ENCODE measurements at places on chromosomes 3 and 15.

- DNase-seq: no peak
Measured at GRCh38 chr3:185912929-185913901, 24.6 kb downstream of the TRA2B start.

DNA sequence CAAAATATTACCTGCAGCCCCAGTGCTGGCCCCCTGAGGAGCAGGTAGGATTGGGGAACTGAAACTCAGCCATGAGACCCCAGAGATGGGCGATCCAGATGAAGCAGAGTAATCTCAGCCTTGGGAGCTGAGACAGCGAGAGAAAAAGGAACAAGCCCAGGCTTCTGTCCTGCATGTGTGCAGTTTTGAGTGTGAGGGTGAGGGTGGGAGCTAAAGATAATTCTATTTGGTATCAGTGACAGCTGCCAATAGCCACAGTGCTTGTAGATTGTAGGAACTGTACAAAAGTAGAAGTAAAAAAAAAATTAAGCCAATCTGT is 5.9 kb downstream of the ATP8B4 start:
- no peak for DNase-seq

- no peak for DNase-seq
Measured at GRCh38 chr3:39154280-39155021, 1.1 kb upstream of the CSRNP1 start.

DNA sequence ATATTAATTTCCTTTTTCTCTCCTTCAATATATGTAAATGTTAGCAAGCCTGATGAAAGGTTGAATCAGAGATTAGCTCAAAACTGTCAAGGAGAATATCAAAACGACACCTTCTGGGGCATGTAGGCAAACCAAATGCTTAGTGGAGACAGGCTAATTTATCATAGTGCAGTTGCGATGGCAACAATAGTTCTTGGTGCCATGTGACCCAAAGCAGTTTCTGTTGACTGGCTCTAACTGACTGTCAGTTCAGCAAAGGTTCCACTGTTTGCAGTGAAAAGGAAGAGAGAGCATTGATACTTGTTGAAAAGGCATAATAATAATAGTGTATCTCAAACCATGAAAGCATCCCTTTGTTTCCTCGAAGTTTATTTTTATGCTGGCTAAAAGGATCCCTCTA is 513.9 kb downstream of the NLGN1 start:
- DNase-seq: no peak

DNA sequence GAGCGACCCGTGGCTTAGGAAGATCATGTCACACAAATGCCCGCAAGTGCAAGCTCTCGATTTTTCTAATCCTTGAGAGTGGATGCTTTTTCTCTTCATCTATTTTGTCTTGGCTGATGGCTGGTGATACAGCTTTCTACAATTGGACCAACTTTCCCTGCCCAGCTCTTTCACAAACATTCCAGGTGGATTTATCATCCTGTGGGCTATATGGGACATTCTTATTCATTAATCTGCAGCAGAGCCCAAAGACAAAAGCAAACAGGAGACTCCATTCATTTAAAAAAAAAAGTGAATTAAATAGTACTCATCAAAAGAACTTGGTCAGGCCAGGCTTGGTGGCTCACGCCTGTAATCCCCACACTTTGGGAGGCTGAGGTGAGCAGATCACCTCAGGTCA is 14.2 kb upstream of the TSEN2 start:
- no peak for DNase-seq

- DNase-seq: no peak
Measured at GRCh38 chr3:159823780-159824179, 164.9 kb upstream of the IL12A start.

- DNase-seq: no peak
Measured at GRCh38 chr3:72613871-72614270, 234.4 kb downstream of the SHQ1 start.

DNA sequence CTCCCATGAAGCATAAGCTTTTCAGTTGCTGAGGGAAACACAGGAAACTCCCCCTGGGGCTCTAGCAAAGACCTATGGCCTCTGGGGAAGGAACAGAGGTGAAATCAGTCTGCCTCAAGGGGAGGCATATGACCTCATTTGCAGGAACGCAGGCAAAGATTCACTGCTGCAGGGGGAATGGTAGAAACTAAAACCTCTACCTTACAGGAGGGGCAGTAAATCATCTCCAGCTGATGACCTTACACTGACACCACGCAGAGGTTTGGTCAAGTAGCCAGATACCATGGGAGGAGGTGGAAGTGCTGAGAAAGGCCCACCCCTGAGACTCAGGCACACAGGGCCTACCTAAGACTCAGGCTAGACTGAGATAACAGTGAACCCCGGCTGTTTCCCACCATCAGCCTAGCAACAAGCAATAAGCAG is 81.1 kb downstream of the RAD18 start:
- DNase-seq: no peak

DNA sequence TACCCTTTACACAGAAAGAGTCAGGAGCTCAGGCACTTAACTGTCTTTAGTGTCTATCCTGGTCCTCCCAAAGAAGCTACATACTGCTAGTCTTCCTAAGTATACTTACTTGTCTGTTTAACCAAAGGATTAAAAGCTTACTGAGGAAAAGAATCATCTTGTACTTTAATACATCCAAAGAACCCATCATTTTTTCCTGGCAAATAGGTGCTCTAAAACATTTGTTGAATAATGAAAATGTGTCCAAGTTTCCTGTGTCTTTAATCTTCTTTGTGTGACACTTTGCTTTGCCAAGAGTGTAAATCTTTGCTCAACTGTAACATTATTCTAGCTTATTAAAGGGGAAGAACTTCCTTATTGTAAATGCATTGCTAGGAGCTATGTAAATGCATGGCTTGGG is 519.2 kb downstream of the OTOL1 start:
- no peak for DNase-seq

GRCh38 chr15:53462651-53463050 is 296.8 kb downstream of the WDR72 start:
- DNase-seq: no peak

GRCh38 chr3:21747376-21747775 is 3.6 kb downstream of the ZNF385D start:
- no peak for DNase-seq

DNA sequence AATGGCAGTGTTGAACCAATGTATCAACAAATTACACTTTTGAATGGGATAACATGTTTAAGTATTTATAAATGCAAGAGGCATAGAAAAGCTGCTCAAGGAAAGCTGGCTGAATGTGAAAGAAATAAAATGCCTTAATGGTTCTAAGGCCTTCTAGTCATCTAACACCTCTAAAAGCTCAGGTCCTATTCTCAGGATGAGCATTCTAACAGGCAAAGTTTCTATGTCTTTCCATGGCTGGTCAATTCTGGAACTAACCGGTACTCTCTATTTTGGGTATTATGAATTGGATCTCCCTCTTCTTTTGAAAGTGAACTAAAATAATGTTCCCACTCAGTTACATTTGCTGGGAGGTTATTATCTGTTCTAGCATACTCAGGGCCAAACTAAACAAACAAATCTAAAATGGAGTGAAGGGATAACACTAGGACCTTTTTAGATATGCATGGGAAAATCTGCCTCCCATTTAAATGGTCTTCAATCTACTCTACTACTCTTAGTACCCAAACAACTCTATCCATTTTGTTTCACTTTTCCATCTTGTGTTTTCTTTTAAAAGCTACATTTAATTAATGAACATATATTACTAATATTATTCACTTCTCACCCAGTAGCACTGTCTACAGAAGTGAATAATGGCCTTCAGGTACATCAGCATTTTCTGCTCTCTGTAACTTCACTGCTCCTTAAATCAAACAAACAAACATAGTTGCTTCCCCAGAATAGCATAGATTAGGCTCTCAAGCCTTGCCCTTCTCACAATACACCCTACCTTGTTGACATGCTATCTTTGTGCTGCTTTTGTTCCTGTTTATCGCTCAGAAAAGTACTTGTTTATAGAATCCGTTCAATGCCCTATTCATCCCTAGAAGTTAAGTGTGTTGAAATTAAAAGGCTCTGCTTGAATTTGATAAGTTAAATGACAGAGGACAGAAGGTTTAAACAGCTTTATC is 46.4 kb downstream of the CBLB start:
- DNase-seq: no peak

GRCh38 chr3:19489936-19490335 is 341.6 kb downstream of the KCNH8 start:
- no peak for DNase-seq

DNA sequence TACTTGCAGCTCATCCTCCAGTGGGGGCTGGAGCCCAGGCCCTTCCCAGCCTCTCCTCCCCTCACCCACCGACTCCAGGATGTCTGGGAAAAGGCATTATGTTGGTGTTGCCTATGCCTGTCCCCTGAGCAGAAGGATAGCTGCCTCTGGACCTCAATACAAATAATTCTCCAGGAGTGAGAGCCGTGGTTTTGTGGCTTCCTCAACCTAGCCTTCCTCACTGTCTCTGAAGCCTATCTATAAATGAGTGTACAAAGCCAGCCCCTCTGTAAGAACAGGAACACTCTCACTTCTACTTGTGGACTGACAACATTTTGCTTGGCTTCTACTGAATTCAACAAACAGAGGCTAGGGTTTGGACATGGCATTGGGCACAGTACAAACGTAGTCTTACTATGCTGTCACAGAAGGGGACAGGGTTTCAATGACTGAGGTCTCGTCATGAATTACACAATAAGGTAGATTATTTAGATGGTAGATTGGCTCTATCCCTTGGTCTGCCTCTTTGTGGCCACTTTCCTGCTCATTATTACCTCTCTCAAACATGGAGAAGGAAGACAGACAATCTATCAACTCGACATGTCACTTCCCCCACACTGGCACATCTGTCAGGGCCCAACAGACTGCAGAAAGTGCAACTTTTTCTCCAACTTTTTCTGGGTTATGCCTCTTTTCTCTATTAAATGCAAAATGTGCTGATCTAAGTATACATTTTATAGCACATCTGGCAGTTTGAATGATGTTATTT is 82.8 kb upstream of the MEX3B start:
- no peak for DNase-seq

- no peak for DNase-seq
Measured at GRCh38 chr3:177516158-177517011, 319.1 kb upstream of the TBL1XR1 start.

- DNase-seq: peak; percentile 12
Measured at GRCh38 chr3:194103505-194103904, 32.4 kb upstream of the HES1 start.

GRCh38 chr3:183555541-183556081 is at the start of gene KLHL6:
KLHL6 (minus strand) TSS chr3:183555706; CDS start chr3:183555653, 53 bp downstream.
- DNase-seq: peak; percentile 43

DNA sequence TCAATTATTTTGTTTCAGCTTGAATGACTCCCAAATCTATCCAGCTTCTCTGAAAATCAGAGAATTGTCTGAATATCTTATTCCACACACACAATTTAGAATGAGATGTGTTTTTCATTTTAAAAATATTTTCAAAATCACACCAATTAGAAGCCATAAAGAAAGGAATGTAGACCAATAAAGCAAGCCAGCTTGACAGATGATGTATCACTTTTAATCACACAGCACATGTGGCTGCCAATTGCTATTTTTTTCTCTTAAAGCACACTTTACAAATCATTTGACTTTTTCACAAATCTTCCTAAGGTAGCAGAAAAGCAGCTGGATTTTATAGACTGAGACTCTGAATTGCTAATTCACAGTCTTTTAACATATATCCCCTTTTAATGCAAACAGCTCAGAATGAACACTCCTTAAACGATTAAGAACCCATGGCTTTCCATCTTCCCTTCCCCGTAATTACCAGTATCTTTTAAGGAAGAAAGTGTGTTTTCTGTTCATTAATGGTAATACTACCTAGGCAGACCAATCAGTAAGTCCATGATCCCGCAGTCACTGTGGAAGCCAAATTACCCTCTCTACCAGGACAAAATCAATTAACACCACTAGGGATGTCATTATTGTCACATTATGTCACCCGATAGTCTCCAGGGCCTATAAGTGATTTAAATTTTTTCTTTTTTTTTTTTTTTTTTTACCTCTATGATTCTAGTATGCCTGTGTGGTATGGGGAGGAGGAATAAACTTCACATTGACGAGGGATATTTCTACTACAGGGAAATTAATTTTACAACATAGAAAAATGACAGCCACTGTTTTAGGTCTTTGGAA is 250.0 kb upstream of the VEPH1 start:
- DNase-seq: no peak

GRCh38 chr15:101394056-101394630 is 95.4 kb downstream of the PCSK6 start:
- DNase-seq: no peak

GRCh38 chr3:15330031-15330596 is 2.3 kb downstream of the SH3BP5 start:
- DNase-seq: no peak

DNA sequence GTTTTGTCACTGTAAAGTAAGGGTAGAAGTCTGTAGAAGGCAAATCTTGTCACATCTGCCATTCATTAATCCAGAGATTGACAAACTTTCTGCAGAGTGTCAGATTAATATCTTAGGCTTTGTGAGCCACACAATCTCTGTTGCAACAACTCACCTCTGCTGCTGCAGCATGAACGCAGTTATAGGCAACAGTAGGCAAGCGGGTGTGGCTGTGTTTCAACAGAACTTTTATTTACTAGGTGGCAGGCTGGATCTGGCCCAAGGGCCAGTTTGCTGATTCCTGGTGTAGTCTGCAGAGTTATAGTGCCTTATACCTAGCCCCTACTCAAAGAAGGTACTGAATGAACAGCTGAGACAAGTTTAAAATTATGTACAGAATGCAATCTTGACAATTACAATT is 396.7 kb downstream of the FOXP1 start:
- no peak for DNase-seq

GRCh38 chr3:127763337-127763736 is 59.0 kb downstream of the MGLL start:
- no peak for DNase-seq

- DNase-seq: no peak
Measured at GRCh38 chr3:179991883-179992282, 44.9 kb downstream of the PEX5L start.

- DNase-seq: no peak
Measured at GRCh38 chr3:185820973-185821758, 3.7 kb downstream of the IGF2BP2 start.

DNA sequence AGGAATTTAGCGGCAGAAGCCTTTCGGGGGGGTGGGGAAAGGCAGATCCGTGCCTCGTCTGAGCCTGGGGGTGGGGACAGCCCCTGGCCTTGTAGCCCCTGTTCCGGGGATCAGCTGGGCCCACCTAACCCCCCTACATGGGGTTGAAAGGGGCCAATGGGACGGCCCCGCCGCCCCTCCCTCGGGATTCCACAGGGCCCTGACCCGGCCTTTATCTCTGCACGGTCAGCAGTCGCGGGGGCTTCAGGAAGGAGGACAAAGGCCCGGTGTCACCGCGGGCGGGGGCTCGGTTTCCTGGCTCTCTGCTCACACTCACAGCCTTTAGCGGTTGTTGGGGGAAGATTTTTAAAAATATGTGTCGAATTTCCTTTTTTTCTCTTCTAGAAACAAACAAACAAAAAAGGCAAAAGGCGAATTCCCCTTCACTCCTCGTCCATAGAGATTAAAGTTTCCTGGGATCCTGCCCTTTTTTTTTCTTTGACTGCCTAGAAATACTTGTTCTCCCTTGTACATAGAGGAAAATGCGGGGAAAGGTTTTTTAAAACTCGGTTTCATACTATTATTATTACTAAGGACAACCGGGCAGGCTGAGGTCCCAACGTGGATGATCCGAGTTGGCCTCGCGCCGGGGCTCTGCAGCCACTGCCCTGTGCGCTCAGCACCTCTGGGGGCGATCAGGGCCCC is 7.9 kb downstream of the FOXL2 start:
- DNase-seq: no peak

Data from stimulated activated CD8-positive, alpha-beta memory T cell treated with anti-CD3 and anti-CD28 coated beads, Interleukin-12 subunit alpha, Interleukin-12 subunit beta, amount 100 ng/mL, for 4 hours (primary cell).